Omental fat pad (tissue), 4 donors: ENCODE measurements at places on chromosomes 16 and 17.

DNA sequence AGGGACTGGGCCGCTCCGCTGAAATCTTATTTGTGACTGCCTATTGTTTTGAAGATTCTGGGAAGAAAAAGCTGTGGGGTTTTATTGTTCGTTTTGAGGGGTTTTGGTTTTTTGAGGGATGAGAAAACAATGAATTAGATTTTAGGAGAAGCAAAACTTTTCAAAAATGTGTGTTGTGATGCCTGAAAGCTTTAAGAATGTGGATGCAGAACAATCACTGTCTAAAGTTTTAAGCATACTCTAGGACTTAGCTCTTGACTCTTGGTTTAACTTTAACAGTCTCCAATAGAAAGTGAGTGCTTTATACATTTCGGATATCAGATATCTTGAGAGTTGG is 899 bp downstream of the CFAP52 start:
- no peak for DNase-seq

- no peak for DNase-seq
Observed at GRCh38 chr17:49597928-49598655, 22.4 kb downstream of the NXPH3 start.

DNA sequence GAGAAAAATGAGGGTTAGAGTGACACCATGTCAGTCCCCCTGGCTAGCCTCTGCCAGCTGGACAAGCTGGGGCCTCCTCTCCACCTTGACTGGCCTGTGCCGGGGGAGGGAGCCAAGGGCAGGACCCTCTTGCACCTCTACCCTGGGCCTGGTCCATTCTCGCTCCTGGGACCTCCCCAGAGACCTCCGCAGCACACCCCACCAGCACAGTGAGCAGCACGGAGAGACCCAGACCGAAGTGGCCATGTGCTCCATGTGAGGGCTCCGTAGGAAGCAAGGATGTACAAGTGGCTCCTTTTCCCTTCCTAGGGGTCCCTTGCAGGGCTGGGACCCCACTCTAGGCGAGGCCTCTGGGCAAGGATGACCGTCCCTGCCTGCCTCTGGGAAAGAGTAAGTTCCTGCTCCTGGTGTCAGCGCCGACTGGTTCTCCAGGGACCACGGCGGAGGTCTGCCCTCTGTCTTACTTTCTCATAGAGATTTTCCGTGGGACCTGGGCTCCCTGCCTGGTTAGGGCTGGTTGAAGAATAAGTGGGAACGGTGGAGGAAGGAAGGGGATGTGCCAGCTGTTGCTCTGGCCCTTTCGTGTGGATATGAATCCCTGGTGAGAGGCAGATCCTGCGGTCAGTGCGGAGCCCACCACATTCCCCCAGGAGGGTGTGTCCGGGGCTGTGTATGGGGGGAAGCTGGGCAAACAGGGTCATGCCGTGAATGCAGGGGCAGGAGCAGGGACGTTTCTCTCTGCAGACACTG is 124.2 kb downstream of the METRNL start:
- DNase-seq, result peak; percentile 22

DNA sequence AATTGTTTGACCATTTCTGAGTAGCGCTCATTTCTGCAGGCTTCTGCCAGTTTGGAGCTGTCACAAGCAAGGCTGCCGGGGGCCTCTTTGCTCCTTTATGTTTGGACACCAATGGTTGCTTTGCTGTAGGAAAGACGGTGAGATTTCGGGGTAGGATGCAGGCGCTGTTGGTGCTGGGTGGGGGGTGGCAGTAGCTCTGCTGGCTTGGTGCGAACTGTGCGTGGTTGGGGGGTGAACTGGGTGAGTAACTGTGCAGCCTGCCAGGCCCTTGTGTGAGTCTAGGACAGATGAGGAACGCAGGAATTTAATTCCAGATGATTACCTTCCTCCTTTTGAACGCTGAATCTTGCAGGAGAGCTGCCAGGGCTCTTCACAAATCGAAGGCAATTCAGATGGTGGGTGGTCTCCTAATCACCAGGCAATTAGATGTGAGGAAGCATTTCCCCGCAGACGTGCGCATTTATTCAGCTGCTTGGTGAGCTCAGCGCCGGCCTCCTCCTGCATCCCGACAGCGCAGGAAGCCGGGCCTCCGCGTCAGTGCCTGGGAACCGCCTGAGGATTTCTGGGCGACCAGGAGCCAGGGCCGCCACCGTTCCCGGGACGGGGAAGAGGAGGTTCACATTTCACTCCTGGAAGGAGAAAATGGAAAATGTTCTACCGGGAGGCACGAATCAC is 154.4 kb downstream of the FOXL1 start:
- no peak for DNase-seq

GRCh38 chr16:1326946-1327618 is 6.4 kb upstream of the BAIAP3 start:
- DNase-seq, result no peak

GRCh38 chr16:24778671-24779070 is 49.2 kb downstream of the TNRC6A start:
- no peak for DNase-seq

DNA sequence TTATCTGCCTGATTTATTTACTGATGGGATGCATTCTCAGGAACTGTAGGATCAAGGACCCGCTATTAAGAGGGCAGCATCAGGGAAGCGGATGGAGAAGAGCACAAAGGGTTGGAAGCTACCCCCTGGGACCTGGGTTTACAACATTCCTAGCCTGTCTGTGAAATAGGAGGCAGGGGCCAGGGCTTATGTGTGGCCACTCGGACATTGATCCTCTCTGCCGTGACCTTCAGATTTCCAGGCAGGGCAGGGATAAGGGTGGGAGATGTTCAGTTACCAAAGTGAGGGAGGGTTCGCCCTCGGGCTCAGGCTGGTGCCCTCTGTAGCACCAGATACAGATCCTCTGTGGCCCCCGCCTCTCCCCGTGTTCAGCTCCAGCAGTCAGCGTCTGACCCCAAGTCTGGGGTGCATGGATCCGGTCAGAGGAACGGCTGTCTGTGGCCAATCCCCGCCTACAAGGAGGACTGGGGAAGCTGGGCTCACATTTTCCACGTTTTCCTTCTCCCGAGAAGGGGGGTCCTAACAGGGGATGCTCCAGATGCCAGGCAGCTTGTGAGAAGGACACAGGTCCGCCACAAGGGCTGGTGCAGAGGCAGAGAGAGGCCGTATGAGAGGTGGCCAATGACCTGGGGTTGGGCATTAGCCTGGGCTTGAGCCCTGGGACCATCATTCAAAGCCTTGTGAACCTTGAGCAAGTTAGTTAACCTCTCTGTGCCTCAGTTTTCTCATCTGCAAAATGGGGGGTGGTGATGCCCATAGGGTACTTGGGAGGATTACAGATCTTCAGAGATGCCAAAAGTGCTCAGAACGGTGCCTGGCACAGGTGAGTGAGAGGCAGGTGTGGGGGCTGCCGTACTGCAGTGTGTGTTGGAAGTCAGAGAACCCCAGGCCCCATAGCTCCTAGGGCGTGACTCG is 48.3 kb downstream of the ATP2C2 start:
- DNase-seq, result no peak

GRCh38 chr16:12573300-12573699 is 230.4 kb downstream of the CPPED1 start:
- DNase-seq, result no peak

DNA sequence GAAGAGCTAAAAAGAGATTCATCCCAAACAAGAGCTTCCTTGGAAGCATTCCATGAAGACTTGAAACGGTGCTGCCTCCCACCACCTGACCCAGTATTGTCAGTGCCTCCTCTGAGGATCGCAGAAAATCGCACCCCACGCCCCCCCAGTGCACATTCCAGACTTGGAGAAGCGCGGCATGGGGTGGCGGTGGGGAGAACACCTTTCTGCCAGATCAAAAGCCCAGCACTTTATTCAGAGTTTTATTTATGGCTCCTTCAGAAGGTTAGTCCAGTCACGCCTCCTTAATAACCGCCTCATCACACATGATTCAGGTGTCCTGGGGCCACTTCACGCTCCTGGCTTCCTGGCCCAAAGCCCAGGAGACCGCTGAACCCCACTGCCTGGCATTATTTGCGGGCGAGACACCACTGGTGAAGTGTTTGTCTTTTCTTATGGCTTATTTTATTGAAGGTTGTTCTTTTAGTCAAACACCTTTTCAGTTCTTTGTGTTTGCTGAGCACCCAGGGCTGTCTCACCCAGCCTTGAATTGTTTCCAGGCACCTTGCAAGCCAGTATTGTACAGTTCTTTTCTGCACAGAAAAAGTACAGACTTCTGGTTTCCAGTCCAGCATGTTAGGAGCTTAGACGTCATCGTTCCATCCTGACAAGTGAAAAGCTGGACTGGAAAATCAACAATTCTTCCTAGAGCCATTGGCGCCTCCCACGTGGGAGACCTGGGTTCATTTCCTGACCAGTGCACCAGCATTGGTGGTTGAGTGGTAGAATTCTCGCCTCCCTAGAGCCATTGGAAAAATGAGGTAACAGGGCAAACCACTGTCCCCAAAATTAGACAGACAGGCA is 79.6 kb upstream of the CACNG5 start:
- DNase-seq, result no peak

DNA sequence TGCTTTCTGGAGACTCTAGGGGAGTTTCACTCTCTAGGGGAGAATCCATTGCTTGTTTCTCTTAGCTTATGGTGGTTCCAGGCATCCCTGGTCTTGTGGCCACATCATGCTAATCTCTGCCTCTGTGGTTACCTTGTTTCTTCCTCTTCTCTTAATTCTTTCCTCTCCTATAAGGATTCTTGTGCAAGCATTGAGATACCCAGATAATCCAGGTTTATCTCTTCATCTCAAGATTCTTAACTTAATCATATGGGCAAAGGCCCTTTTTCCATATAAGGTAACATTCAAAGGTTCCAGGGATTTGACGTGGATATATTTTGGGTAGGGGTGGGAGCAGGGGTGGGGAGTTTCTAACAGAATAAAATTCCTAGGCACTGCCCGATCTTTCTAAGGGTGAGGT is 32.6 kb downstream of the FAM20A start:
- no peak for DNase-seq

DNA sequence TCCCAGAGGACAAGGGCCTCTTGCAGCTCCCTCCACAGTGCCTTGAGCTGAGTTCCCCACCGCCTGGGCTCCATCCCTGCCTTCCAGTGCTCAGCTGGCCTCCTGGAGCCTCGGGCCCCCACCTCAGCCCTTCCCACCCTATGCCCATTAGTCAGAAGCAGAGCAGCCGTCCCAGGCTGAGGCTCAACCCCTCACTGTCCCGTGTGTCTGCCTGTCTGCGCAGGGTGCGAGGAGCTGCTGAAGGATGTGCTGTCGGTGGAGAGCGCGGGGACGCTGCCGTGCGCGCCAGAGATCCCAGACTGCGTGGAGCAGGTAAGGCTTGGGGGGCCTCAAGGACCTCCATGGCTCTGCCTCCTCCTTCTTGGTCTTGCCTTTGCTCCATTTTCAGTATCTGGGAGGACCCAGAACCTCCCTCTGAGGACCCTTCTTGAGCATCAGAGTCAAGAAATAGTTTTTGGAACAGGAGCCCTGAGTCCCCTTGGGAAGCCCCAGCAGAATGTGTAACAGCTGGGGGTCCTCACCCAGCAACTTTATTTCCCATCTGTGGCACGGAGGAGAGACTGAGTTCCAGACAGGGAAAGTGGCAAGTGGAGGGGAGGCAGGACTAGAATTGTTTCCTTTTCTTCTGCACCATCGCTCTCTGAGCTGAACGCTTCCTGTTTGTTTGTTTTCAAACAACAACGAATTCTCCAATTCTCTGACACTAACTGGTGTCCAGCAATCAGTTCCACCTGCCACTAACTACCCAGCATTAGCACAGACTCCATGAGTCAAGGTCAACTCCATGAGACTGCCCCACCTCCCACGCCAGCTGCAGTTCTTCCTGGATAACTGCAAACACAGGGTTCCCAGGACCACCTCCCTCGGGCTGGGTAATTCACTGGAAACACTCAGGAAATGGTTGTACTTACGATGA is 42.6 kb downstream of the RAB11FIP4 start:
- no peak for DNase-seq

DNA sequence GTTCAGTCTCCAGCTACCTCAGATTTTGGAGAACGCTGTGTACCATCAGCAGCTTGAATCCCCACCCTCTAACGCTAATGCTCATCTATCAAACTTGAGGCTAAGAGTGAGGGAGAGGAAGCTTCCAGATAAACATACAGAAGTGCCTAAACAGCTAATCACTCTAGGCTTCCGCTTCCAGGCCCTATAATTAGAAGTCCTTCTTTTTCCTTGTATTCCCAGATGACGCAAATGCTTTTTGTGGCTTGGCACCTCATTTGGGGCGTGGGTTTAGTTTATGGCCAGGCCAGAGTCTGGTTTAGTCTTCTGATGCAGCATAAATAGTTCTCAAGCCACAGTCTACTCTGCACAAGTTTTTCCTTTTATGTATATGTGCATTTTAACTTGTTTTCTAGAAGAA is 263.4 kb downstream of the BCAS3 start:
- DNase-seq, result no peak

DNA sequence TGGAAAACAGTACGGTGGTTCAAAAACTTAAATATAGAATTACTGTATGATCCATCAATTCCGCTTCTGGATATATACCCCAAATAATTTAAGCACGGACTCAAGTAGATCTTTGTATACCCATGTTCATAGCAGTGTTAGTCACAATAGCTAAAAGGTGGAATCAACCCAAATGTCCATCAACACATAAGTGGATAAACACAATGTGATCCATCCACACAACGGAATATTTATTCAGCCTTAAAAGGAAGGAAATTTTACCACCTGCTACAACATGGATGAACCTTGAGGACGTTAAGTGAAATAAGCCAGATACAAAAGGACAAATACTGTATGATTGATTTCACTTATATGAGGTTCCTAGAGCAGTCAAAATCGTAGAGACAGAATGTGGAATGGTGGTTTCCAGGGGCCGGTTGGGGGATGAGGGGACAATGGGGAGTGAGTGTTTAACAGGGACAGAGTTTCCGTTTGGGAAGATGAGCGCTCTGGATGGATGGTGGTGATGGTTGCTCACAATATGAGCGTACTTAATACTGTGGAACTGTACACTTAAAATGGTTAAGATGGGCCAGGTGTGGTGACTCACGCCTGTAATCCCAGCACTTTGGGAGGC is 5.4 kb upstream of the RNF222 start:
- no peak for DNase-seq

- peak; percentile 18 for DNase-seq
Observed at GRCh38 chr17:58313815-58314705, 14.5 kb downstream of the TSPOAP1 start.

- no peak for DNase-seq
Observed at GRCh38 chr17:77001487-77001886, 133.3 kb downstream of the MGAT5B start.

DNA sequence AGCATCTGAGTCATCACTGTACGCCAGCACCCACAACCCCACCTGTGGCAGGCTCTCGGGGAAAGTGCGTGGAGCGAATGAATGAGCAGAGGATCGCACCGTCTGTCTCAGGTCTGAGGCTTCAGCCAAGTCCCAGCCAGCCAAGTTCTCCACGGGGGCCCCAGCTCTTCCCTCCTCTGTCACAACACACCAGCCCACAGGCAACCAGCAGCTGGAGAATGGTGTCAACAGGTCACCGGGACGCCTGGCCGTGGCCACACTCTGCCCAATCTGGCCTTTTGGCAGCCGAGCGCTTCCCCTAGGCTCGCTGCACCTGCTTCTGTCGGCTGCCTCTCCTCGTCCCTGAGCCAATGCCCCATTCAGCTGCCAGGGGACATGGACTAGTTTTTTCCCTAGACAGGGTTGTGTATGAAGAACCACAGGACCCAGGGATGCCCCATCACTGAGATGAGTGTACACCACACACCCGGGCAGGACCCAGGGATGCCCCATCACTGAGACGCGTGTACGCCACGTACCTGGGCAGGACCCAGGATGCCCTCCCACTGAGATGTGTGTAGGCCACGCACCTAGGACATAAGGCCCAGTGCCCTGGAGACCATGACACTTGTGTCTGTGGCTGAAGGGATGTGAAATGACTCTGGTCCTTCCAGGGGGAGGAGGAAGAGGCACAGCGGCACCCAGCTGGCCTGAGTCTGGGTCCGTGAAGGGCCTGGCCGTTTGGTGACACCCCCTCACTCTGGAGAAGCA is 52.8 kb downstream of the ABR start:
- no peak for DNase-seq

- no peak for DNase-seq
Observed at GRCh38 chr17:64216338-64217248, 46.5 kb downstream of the TEX2 start.
